ENCODE measurements at places on chromosomes 2 and 18.
A peak's percentile ranks its signal among the peaks of the same experiment; 100 is the strongest.

DNA sequence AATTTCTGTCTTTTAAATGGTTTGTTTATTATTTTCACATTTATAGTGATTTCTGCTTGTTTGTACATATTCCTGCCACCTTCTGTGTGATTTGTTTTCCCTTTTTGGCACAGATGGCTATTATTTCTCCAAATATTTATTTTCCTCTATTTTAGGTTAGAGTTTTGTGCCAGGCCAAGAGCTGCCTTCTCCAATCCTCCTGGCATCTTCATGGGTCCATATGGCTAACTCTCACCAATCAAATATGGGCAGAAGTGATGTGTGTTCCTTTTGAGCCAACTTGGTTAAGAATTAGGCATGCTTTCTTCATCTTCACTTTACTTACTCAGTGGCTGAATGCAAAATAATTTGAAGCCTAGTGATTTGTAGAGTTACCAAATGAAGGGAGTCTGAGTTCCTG lies 697.1 kb upstream of the CELF4 start:
- no peak for DNase-seq

- no peak for DNase-seq
These were observed 209.1 kb upstream of the REV1 start for GRCh38 chr2:99698896-99699295.

GRCh38 chr2:142973160-142973821 lies 95.8 kb downstream of the KYNU start:
- no peak for DNase-seq

DNA sequence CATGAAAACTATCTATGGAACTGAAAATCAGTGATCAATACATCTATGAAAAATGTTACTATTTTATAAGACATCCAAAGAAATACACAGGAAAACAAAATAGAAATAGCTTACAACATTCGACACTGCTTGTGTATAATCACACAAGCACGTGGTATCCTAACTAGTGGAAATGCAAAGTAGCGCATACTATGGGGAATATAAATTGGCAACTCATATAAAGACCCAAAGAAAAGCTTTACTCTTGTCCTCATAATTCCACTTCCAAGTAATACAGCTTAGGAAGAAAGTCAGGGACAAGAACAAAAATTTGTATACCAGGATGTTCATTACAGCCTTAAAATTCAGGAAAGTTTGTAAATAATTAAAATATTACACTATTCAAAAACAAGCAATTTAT lies 384.6 kb downstream of the NRXN1 start:
- DNase-seq, result no peak

- DNase-seq, result peak; percentile 52
These were observed 807 bp downstream of the GAREM1 start for GRCh38 chr18:32469691-32470459.

DNA sequence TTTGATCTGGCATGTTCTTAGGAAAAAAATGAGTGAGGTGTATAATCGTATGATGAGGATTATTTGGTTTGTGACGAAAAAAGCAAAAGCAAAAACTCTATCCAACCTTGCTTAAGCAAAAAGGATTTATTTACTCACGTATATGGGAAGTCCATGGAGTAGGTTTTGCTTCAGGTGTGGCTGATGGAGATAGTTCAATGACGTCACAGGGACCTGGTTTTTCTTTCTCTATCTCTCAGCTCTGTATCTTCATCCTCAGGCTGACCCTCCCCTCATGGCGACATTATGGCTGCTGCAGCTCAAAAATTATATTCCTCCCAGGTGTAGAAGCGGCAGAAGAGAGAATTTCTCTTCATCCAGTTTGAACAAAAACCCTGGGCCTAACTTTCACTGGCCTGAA lies 8.9 kb downstream of the TMSB10 start:
- no peak for DNase-seq

DNA sequence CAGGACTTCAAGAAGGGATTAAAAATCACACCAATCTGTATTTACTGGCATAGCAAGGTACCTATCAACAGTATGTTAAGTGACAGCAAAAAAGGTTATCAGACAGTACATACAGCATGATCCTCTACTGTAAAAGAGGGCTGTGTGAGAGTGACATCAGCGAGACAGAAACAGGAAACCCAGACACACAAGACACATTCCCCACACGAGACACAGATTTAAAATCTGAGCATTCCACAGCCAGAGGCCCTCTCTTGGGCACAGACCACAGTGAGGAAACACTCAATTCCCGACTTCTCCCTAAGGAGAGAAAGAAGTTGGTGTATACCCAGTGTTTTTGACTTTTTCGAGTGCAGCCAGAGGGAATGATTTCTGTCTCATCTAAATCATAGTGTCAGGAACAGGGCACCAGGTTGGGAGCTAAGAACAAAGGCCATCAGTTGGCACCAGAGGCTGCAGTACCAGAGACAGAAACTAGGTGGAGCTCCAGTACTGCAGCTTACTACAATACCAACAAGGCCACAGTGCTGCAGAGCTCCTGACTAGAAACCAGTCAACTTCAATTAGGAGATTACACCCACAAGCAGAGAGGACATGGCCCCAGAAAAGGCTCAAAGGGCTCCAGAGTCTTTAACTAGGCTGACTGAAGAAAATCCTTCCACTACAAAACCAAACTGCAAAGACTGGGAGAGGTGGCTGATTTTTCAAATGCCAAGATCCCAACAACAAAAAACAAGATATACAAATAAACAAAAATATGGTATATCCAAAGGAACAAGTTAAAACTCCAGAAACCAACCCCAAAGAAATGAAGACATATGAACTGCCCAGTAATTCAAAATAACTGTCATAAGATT lies 41.0 kb downstream of the UNC50 start:
- DNase-seq, result peak; percentile 87

- no peak for DNase-seq
These were observed 1334.4 kb upstream of the CELF4 start for GRCh38 chr18:38900031-38900430.

GRCh38 chr2:15797231-15797938 lies 143.0 kb upstream of the MYCN start:
- DNase-seq, result no peak

- DNase-seq, result no peak
These were observed 2.9 kb upstream of the REG1B start for GRCh38 chr2:79090693-79091092.

GRCh38 chr2:175463589-175464310 lies 282.2 kb upstream of the ATP5MC3 start:
- no peak for DNase-seq

- DNase-seq, result no peak
These were observed 86.2 kb downstream of the BCL2 start for GRCh38 chr18:63233334-63233733.

GRCh38 chr18:68843473-68844089 lies 45.7 kb downstream of the CCDC102B start:
- no peak for DNase-seq

- DNase-seq, result no peak
These were observed 47.1 kb downstream of the SLC25A12 start for GRCh38 chr2:171846894-171847293.

- no peak for DNase-seq
These were observed 163.9 kb downstream of the CDH2 start for GRCh38 chr18:28013066-28013465.

DNA sequence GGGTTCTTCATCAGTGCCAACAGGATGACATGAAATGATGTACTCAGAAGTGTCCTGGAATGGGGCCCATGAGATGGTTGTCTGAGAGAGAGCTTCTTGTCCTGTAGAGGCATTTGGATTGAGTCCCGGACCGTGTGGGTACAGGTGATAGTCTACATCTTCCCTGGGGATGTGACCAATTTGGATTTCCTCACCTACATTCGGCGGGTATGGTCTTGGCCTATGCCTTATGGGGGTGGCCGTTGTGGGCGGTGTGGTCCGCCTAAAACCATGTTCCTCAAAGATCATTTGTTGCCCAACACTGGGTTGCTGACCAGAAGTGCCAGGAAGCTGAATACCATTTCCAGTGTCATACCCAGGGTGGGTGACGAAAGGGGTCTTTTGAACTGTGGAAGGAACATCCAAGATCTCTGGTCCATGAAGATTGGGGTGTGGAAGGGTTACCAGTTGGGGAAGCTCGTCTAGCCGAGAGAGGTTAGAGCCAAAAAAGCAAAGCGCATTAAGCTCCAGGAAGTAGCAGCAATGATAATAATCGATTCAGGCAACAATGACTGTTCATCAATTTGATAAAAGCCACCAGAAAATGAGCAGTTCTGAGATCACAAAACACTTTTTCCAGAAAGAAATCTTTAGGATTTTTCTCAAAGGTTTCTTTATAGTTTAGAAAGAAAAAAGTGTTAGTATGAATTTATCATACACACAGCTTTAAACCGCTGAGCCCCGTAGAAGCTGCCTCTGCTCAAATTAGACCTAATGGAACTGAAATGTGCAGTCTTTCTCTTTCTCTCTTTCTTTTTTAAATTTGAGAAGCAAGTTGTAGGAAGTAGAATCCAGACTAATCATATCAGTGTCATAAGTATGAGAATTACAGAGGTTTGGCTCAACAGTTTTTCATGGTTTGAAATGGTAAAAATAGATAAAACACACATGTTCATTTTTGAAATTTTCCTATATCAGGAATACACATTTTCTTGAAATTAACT lies 60.3 kb downstream of the ATIC start:
- DNase-seq, result no peak

GRCh38 chr18:71798986-71799673 lies 745.0 kb downstream of the CBLN2 start:
- DNase-seq, result no peak

- peak; percentile 25 for DNase-seq
These were observed 87.9 kb downstream of the INHBB start for GRCh38 chr2:120433816-120434290.

DNA sequence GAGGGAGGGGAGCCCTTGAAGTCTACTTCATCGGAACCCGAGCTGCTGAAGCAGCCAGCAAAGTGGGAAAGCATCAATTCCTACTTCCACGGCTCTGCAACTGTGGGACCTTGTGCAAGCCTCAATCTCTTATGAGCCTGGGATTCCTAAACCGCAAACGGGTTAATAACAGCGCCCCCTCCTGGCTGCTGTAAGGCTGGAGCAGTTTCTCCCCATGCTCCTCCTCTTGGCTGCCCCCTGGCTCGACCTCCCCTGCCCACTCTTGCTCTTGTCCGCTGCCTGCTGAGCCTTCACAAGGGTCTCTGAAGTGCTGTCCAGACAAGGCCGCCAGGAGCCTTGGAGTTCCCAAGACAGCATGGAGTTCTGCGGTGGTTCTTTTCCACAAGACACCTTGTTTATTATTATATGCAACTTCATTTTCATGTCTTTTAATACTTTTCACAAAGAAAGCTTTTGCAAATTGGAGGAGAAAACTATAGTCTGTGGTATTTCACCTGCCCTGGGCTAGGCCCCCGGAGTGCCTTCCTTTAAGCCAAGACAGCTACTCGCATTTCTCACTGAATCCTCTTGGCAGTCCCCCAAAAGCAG lies 157.2 kb downstream of the DDX1 start:
- peak; percentile 66 for DNase-seq

GRCh38 chr18:27780061-27780745 lies 396.7 kb downstream of the CDH2 start:
- DNase-seq, result no peak

GRCh38 chr2:198188982-198189381 lies 384.6 kb downstream of the PLCL1 start:
- no peak for DNase-seq

DNA sequence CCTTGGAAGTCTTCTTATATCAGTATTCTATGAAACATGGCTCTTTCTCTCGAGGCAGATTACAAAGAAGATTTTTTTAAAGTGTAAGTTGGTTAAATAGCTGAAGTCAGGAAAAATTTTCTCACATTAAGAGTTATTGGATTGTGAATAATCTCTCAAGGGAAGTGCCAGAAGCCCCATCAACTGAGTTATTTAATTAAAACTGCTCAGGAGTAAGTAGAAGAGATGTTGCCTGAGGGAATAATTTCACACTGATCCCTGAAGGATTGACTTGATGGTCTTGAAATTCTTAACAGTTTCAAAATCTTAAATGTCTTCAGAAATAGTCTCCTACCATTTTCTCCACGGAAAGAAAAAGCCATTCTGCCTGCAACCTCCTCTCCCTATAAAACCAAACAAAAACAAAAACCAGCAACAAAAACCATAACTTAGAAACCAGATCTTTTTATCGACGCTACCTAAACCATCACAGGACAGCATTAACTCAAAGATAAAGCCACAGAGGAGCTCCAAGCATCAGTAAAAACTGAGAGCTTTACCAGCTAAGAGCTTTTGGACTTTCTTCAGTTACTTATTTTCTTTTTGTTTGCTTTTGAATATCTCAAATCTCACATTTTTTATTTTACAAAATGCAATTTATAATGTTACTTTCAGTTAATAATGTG lies 12.9 kb downstream of the CD226 start:
- no peak for DNase-seq

DNA sequence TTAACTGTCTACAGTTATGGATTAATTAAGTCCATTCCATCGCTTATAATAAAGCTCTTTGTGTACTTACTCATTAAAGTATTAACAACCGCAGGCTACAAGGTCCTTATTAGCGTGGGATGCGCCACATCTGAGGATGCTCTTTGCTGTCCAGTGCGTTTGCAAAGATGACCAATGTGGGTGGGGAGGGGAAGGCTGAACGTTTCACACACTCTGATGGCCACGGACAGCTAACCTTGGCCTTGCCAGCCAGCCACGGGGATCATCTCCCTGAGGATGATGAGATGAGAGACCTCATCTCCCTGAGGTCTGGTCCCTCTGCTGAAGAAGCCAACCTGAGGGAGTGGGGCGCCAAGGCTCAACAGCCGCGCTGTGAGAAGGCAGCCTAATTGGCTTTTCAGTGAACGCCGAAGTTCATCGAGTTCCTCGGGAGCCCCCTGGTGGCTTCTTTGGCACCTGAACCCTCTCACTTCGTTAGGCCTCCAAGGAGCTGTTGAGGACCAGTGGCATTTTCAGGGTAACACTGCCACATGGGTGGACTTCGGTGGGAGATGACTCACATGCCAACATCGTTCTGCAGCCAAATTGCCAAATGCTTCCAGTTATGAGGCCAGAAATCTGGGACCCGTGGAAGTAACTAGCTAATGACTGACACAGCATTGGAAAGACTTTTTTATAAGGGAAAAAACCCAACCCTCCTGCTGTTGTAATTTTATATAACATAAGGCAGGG lies 69.3 kb upstream of the SEC11C start:
- peak; percentile 90 for DNase-seq

DNA sequence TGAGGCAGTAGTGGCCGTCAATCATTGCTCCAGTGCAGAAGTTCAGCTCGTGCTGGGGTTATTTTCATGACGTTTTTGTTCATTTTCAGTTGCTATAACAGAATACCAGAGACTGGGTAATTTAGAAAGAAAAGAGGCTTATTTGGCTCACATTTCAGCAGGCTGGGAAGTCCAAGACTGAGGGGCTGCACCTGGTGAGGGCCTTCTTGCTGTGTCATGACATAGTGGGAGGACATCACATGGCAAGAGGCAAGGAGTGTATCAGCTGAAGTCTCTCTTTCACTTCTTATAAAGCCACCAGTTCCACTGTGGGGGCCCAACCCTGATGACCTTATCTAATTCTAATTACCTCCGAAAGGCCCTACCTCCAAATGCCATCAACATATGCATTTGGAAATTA lies 58.0 kb upstream of the DPP10 start:
- DNase-seq, result no peak
